Glomerular endothelial cell (primary cell): ENCODE measurements at places on chromosomes 13 and 19.

GRCh38 chr13:111202745-111203144, 87.6 kb downstream of the ARHGEF7 start:
- DNase-seq, result peak; percentile 100

DNA sequence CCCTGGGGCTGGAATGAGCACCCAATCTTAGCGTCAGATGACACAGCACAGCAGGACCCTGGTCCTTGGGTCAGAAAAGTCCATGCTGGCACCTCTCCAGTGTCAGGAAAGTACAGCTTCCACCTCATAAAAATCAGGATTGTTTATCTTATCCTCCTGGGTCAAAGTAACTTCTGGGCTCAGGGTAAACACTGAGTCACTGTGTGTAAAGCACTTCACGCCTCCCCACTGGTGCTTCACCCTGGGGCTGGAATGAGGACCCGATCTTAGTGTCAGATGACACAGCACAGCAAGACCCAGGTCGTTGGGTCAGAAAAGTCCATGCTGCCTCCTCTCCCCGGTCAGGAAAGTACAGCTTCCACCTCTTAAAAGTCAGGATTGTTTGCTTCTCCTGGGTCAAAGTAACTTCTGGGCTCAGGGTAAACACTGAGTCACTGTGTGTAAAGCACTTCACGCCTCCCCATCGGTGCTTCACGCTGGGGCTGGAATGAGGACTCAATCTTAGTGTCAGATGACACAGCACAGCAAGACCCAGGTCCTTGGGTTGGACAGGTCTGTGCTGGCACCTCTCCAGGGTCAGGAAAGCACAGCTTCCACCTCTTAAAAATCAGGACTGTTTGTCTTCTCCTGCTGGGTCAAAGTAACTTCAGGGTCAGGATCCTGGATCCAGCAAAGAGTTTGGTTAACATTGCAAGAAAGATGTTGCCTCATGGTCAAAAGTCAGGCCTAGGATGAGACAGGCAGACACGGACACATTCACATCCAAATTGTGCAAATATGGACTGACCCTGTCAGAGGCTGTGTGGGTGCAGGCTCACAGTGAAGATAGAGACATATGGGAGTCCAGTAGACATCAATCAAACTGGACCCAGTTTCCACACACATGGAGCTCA, 39.2 kb upstream of the CYP2A7 start:
- no peak for DNase-seq

DNA sequence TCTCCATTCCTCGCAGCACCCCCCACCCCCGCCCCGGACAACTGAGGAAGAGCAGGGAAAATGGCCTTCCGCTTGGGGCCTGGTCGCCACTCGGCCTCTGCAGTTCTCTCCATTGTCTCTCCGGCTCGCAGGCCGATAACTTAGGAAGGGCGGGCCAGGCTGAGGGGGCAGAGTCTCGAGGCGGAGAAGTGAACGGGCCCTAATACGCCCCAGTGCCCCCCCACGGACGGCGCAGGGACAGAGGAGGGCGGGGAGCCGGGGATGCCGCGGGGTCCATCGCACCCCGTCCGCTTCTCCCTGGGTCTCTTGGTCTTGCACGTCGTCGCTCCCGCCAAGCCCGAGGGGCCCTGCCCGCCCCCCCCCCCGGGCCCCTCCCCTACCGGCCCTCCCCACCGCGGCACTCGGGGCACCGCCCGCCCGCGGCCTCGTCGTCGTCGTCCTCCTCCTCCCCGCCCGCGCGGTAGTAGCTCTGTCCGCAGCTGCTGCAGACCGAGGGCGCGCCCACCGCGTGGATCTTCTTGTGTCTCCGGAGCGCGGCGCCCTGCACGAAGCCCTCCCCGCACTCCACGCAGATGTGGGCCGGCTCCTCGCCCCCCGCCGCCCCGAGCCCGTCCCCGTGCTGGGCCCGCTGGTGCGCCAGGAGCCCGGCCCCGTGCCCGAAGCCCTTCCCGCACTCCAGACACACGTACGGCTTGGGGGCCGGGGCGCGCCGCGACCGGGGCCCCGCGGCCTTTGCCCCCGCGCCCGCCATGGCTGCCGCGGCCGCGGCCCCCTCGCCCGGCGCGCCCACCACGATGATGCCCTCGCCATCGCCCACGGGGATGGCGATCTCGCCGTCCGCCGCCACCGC, 33.2 kb downstream of the ZNF787 start:
- no peak for DNase-seq

DNA sequence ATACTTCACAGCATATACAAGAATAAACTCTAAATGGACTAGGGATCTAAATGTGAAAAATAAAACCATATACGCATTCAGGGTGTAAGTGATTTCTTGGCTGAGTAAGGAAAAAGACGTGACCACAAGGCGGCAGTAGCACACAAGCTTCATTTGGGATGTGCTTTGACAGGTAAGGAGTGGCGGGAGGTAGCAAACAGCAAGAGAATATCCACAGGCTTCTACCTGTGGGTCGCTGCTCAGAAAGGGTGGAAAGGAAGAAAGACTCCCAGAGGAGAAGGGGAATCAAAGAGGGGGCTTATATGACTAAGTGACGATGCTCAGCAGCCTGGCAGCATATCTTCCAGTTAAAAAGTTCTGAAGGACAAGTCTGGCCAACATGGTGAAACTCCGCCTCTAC, 2.5 kb upstream of the ZNF121 start:
- peak; percentile 48 for DNase-seq

- no peak for DNase-seq
Observed at GRCh38 chr13:24007979-24008620, 110.8 kb upstream of the C1QTNF9B start.

GRCh38 chr19:14073925-14074838, 1.6 kb downstream of the MISP3 start:
- no peak for DNase-seq

- DNase-seq, result no peak
Observed at GRCh38 chr13:101626925-101627555, 174.6 kb downstream of the ITGBL1 start.

- no peak for DNase-seq
Observed at GRCh38 chr19:11257846-11258380, 4.4 kb downstream of the DOCK6 start.

DNA sequence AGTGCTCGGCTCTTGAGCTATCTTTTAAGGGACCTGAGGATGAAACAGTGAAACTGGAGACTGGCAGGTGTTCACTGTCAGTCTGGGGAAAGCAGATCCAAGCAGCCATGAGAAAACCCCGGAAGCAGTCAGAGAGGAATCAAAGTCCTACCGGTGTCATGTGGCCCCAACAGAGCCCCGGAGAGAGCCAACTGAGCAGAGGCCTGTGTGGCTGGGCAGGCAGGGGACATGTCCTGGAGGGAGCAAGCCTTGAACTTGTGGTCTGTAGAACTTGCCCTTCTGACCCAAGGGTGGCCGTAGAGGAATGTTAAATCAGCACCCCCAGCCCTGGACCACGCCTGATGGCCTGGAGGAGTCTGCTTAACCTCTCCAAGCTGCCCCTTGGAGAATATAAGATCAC, 113.7 kb upstream of the ZNF507 start:
- DNase-seq, result no peak

GRCh38 chr13:25575562-25575961, 203.8 kb downstream of the ATP8A2 start:
- no peak for DNase-seq

GRCh38 chr19:45391346-45391745, 13.5 kb downstream of the PPP1R13L start:
- no peak for DNase-seq
